ENCODE measurements at places on chromosomes 16 and 17.

DNA sequence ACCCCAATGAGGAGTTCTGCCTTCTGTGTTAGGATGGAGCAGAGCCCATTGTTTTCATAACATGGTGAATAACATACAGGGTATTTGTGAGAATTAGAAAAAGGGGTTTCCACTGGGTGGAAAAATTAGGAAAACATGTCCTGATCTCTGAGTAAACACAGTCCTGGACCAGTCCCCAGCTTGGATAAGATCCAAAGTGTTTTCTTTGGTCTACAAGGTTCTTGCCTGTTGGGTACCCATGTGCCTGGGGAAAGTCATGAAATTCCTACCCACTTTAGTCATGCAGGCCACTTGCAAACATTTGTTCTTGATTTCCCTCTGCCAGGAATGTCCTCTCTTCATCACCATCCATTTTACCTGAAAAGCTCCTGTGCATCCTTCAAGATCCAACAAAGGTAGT lies 164.8 kb upstream of the DYNLRB2 start:
- no peak for DNase-seq

- no peak for DNase-seq
Measured at GRCh38 chr16:70662991-70663523, 16.7 kb downstream of the IL34 start.

DNA sequence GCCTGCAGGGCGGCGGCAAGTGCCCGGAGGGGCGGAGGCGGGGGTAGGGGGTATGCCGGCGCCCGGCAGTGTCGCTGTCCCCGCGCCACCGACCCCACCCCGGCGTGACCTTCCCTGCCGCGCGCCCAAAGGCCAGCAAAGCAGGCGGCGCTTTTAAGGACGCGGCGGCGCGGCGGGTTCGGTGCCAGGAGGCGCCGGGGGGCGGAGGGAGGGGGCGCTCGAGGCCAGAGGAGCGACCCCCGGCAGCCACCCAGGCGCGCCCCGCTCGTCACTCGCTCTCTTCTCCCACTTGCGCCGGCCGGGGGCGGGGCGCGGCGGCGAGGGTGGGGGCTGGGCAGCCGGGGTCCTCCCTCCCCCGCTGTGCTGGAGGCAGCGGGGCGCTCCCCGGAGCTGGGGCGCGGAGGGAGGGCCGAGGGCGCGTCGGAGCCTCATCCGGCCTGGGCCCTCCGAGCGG lies 8.6 kb upstream of the BAHCC1 start:
- no peak for DNase-seq

- no peak for DNase-seq
Measured at GRCh38 chr16:73095142-73095820, 47.4 kb upstream of the ZFHX3 start.

GRCh38 chr16:70594569-70594968 lies 51.8 kb upstream of the IL34 start:
- no peak for DNase-seq

DNA sequence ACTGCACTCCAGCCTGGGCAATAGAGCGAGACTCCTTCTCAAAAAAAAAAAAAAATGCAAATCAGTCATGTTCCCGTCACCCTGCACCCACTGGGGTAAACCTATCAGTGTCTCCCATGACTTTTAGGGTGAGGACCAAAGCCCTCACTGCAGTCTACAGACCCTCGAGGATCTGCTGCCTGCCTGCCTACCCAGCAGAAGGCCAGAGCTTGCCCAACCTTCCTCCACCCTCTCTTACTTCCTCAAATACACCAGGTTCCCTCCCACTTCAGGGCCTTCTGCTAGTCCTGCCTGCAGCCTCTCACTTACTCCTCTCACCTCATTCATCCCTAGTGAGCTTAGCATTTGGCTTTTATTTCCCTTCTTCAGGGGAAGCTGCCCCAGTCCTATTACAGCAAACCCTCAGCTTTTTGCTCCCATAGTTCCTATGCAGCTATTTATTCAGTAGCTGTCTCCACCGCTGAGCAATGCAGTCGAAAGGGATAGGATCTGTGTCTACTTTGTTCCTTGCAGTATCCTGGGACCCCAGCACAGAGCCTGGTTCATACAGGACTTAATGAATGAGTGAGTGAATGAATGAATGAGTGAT lies 17.8 kb upstream of the TOB1 start:
- DNase-seq = no peak

- no peak for DNase-seq
Measured at GRCh38 chr17:76265624-76266243, 586 bp downstream of the UBALD2 start.

DNA sequence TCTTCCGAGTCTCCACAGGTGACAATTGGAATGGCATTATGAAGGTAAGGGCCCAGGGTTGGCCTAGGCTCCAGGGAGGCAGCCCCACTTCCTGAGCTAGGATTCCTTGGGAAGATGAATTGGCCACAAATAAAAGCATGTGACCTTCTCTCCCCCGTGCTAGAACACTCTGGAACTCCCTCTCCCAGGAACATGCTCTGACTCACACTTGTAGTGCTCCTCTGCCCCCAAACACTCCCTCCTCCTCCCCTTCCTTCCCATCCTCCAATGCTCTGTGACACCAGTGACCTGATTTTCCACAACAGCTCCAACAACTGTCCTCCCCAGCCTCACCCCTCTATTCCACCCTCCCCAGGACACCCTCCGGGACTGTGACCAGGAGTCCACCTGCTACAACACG lies 16.4 kb upstream of the ABCC3 start:
- DNase-seq = no peak

DNA sequence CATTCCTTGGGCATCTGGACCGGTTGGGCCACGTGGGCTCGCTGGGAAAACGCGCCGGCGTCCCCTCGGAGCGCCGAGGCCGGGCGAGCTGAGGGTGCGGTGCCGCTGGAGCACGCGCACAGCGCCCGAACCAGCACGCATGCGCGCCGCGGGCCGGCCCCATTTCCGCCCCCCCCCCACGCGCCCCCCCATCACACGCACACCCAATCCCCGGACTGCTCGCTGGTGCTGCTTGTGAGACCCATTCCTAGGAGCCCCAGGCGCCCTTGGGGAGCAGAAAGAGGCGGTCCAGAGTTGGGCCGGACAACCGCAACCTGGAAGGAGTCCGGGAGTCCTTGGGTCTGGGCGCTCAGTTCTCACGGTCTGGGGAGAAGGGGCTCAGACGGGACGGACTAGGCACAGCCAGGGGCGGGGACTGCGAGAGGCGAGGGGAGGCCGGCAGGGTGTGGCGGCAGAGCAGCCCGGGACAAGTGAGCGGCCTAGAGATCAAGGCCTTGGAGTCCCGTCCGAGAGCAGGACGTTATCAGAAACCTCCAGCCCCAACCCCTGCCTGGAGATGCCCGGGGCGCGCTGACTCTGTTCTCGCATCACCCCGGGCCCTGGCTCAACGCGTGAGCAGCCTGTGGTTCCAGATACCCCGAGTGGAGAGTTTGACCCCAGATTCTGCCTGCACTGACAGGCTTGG lies 6.0 kb upstream of the CBX8 start:
- no peak for DNase-seq

DNA sequence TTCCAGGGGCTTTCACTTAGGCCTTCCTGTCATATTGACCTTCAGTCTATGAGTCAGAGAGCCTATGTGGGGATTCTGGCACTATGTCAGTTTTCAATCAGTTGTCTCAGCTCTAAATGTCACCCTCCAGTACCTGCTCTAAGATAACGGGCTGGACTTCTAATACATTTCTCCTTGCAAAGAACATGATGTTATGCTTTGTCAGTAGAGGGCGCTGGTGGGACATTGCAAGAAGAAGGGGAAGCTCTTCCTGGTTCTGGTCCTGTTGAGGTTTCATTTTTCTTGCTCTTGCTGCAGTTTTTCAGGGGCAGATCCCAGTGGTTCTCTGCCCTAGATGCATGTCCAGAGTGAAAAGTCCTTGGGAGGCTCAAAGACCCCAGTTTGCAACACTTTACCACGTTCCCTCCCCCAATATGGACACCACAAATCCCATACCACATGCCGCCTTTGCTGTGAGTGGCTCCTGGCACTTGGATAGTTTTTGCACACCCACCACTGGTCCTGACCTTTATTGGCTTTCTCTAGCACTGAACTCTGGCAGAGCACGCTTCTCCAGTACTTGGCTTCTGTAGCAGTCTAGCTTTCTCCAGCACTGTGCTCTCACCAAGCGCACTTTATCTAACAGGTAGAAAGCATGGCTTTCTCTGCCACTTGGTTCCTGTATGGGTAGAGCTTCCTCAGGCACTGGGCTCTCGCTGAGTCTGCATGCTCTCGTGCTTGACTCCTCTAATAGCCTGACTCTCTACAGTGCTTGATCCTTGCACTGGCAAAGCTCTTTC lies 49.0 kb downstream of the BCL7C start:
- peak; percentile 37 for DNase-seq

- DNase-seq = no peak
Measured at GRCh38 chr17:21814776-21815175, 122.5 kb downstream of the KCNJ18 start.

- DNase-seq = no peak
Measured at GRCh38 chr16:4935241-4935855, 1.6 kb downstream of the PPL start.

GRCh38 chr16:4058386-4058785 lies 57.9 kb downstream of the ADCY9 start:
- DNase-seq = no peak

DNA sequence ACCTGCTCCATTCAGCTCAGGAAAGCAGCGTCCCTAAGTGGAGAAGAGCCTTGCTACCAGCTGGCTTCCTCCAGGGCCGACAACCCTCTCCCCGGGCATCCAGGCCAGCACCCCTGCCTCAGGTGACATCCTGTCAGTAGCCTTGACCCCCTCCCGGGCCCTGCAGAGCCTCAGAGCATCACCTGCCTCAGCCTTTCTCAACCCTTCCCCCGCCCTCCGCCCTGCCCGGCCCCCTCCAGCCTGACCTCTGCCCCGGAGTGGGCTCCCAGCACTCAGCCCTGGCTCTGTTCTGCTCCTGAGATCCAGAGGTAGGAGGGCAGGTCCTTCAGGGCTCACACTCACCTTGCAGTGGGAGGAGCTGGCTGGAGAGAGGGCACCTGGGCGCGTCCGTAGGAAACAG lies 73.8 kb upstream of the METRNL start:
- no peak for DNase-seq

GRCh38 chr17:21288571-21289017 lies 4.1 kb downstream of the MAP2K3 start:
- DNase-seq = no peak

DNA sequence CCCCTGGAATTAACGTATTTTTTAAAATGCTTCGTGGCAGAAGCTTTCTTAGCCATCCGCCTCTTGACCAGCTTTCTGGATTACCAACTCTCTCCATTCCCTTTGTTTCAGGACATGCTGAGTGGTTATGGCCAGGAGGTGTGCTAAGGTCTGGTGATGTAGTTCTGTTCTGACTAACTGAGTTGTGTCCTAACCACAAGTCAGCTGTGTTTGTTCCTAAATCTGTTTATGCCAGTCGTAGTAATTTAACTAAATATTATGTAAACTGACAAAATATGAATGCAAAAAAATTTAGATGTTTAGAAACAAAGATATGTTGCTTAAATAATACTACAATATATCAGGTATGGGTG lies 61.6 kb downstream of the MRTFB start:
- no peak for DNase-seq

DNA sequence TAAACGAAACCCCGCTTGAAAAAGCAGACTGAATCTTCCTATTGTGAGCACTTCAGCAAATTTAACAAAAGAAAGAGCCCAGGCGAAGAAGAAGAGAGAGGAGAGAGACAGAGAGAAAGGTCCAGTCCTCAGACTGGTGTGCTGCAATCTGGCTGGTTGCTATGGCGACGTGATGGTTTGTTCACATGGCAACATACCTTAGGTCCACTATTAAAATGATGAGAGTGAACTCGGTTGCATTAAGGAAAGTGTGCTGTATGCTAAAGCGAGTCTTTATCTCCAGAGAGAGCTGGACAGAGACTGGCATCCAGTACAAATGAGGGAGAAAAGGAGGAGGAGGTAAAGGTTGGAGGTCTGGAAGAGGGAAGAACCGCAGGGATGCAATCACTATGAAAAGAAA lies 271.8 kb upstream of the ZFHX3 start:
- DNase-seq = no peak

DNA sequence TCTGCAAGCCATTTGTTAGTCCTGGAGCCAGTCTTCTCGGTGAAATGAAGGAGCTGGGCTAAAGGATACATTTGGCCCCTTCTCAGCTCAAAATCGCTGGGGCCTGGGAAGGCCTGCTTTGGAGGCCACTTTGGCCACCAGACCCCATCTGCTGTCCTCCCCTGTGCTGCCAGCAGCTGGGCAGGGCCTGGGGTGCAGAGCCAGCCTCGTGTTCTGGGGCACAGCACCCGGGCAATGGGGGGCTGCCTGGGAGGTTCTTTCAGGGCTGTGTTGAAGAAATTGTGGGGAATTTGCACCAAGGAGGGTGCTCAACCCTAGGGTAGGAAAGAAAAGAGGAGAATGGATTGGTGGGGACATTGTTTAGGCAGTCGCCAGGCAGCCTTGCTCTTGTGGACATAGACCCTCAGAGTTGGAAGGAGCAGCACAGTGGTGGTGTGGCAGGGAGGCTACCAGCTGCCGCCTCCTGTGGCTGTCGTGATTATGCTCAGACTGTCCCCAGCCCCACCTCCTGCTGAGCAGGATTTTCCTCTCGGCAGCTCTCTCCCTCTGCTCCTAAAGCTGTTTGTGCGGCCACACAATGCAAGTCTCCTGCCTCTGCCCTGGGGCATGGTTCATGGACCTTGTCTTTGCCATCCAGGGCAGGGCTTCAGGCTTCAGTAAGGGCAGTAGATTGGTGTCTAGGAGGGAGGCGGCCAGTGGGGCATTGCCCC lies 174.8 kb downstream of the NTN1 start:
- DNase-seq = no peak

- DNase-seq = no peak
Measured at GRCh38 chr17:65677932-65678331, 116.5 kb upstream of the AXIN2 start.

DNA sequence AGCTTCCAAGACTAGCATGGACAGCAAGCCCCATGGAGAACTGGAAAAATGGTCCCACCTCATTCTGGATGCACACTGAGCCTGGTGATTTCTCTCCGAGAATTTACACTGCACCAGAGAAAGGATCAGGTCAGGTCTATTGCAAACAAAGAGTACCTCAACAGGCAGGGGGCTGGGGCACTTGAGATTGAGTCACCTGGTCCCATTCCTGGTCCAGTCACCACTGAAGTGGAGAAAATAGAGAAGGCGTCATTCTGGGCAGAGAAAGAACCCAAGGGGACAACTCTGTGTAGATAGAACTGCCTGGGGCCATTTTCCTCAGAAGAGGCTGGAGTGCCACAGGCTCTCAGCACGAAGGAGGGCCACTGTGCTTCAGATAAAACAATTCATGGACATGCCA lies 38.4 kb downstream of the CENPV start:
- DNase-seq = no peak

- DNase-seq = no peak
Measured at GRCh38 chr17:78679495-78680395, 102.3 kb downstream of the CYTH1 start.

- DNase-seq = no peak
Measured at GRCh38 chr17:49742166-49742638, 21.7 kb downstream of the FAM117A start.
